Kasumi-1 (cell line): ENCODE measurements at places on chromosomes 12 and 14.

DNA sequence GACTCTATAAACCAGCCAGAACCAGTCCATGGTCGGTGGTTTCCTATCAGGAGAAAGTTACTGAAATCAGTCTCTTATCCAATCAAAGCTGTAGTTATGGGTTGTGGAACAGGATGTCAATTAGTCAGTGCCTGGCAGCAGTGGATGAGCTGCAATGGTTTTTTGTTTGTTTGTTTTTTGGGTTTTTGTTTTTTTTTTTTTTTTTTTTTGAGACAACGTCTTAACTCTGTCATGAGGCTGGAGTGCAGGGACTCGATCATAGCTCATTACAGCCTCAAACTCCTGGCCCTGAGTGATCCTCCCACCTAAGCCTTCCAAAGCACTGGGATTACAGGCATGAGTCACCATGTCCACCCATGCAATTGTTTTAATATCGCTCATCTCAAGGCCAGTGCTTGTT is 113.3 kb upstream of the CAND1 start:
- DNase-seq, result no peak

GRCh38 chr12:123502163-123502704 is 31.3 kb downstream of the RILPL1 start:
- no peak for DNase-seq

GRCh38 chr14:64879635-64880220 is at the start of gene SPTB:
SPTB (minus strand) TSS chr14:64879907; CDS start chr14:64823094, 56,813 bp downstream.
- DNase-seq, result no peak

GRCh38 chr12:124608450-124608870 is 41.0 kb upstream of the NCOR2 start:
- no peak for DNase-seq

- DNase-seq, result no peak
Measured at GRCh38 chr14:60195179-60195810, 30.1 kb upstream of the DHRS7 start.
